Activated T-cell treated with anti-CD3 and anti-CD28 coated beads, Interleukin-2, amount 50 U/mL, for 1 hour (primary cell): ENCODE measurements at places on chromosomes 3 and 15.

GRCh38 chr3:195896361-195897080, 11.8 kb downstream of the TNK2 start:
- no peak for DNase-seq

GRCh38 chr15:101047301-101047781, 128.2 kb downstream of the LRRK1 start:
- no peak for DNase-seq

DNA sequence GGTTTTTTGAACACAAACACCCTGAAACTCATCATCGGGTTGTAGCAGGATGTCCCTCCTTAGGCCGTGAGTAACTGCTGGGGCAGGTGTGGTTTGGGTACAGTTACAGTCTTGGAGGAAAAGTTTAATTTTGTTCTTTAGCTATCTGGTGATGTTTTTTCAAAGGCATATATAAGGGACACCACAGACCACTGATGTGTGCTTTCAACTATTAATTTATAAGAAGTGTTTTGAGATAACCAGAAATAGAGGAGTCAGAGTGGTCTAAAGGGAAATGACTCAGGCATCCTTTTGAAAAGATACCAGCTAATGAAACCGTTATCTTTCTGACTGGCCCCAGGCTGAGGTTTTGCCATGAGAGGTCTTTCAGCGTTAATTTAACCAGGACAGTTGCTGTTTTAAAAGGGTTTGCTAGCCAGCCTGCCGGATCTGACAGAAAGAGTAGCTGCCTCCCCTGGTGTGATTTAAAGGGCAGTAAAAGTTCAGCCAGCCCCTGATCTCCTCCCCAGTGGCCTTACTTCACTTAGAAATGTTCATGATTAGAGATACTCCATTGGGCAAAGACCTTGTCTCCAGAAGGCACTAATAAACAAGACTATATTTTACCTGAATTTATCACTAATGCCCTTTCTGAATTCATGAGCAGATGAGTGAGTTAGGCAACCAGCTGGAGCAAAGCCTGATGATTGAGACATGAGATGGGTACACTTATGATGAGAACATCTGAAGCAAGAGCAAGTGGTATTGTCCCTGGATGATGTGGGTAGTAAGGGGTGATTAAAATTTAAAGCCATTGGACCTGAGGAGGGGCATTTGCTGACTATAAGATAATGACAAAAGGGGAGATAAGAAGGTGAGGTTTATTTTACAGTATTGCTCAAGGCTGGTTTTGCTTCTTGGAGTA, 482.5 kb upstream of the TBL1XR1 start:
- DNase-seq: no peak

DNA sequence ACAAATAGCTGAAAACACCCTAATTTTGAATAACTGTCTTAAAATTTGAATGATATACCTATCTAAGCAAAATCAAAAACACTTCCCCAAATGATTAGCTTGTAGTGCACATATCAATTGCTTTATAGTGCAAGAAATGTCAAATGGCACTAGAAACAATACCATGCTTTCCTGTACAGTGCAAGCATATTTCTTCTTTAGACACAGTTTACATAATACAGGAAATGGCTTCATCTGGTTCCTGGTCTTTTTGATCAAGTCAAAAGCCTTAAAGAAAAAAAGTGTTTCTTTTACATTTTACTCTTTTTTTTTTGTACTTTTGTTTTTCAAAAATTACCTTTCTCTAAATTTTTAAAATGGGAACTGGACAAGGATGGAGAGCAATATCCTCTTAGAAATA, 352.1 kb downstream of the MECOM start:
- DNase-seq: no peak

DNA sequence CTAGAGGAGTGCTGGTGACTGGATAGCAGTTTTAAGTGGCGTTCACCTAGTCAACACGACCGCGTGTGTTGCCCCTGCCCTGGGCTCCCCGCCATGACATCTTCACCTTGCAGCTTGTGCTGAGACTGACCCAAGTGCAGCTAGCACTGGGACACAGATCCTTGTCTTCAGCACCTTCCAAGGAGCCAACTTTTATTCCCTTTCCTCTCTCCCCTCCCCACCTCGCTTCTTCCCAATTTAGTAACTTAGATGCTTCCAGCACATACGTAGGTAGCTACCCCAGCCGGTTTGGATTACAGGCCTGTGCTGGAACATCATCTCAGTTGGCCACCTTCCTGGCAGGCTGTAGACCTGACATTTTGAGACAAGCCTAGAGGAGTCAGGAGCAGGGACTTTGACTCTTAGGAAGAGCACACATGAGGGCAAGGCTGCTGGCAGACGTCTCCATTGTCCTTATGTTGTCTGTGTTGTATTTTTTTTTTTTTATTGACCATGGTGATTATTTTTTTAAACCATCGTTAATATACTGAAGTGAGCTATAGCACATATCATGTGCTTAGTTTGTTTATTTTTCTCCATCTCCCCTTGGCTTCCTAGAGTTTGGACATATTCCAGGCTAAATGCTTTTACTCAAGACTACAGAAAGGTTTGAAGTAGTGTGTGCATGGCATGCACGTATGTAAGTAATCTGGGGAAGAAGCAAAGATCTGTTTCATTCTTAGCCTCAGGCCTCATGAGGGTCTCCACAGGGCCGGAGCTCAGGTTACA, 61.1 kb downstream of the AAGAB start:
- DNase-seq: no peak

GRCh38 chr3:71304684-71305083, 278.8 kb downstream of the FOXP1 start:
- DNase-seq: no peak

GRCh38 chr3:140347151-140347550, 330.7 kb upstream of the TRIM42 start:
- no peak for DNase-seq

- peak; percentile 64 for DNase-seq
These were observed 1.5 kb upstream of the MYNN start for GRCh38 chr3:169771497-169772304.

DNA sequence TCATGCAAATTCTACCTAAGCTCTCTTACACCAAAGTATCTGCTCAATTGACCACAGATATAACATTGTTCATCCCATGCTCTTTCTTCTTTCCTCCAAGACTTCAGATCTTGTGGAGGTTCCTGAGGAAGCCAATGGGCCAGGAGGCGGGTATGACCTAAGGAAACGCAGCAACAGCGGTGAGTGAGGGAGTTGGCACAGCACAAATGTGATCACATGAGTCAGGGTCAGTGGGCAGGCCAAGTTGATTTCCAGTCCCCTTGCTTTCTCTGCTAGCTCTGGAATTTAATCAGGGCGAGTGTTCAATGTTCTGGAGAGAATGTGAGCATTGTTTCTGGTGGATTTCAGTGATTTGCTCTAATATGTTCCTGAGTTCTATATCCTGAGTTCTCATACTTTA, 112.7 kb downstream of the STAC start:
- no peak for DNase-seq

DNA sequence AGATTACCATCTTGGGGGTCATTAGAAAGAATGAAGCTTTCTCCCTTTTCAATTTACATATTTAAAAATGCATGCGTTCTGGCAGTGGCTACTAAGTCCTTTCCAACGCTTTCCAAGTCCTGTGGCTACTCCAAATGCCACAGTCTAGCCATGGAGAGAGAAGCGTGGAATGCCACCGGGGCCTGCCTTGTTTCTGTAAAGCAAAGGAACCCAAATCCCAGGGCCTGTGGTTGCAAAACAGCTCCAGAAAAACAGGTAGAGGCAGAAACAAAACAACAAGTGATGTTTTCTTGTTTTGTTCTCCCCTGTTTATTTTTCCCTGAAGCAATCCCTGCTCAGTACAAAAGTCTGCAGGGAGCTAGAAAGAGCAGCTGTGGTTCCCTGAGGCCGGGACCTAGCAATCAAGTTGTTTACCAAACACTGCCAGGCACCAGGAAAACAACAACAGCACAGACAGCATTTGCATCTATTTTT, 85.5 kb downstream of the FOXP1 start:
- DNase-seq: no peak

GRCh38 chr3:57086201-57086600, 25.7 kb downstream of the SPATA12 start:
- DNase-seq: no peak

DNA sequence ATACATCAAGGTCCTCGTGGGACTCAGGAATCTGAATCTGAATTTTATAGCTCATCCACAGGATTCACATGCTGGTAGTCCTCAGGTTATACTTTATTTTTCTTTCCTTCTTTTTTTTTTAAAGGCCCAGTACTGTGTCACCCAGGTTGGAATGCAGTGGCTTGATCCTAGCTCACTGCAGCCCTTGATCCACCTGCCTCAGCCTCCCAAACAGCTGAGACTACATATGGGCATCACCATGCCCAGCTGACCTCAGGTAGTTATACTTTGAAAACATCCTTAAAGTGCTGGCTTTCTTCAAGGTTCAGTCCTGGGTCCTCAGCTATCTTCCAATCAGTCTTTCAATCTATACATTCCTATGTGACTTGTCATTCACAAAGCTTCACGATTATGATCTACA, 38.2 kb downstream of the SNX4 start:
- DNase-seq: no peak

- DNase-seq: no peak
These were observed 25.2 kb downstream of the PAQR5 start for GRCh38 chr15:69323893-69324430.

GRCh38 chr15:101120987-101121386, 130.9 kb downstream of the CHSY1 start:
- no peak for DNase-seq

- DNase-seq: no peak
These were observed 2.3 kb downstream of the IL5RA start for GRCh38 chr3:3107858-3108257.

GRCh38 chr3:25904206-25904605, 114.3 kb downstream of the OXSM start:
- no peak for DNase-seq
